ENCODE measurements at places on chromosomes 6 and 20. TPM values are rescaled to one million over a fixed set of nuclear protein-coding genes. Genes with fewer than 3 reads are reported as not detected.

The CYP39A1 gene
- 1.5 TPM for polyA plus RNA-seq

The TMC2 gene
- not detected for polyA plus RNA-seq

The PPP1R16B gene
- polyA plus RNA-seq, result not detected

The PPP1R3D gene
- 2.8 TPM for polyA plus RNA-seq

The PAX1 gene
- polyA plus RNA-seq, result not detected

Data from keratinocyte (primary cell).